ENCODE measurements at places on chromosomes 13 and 19.

GRCh38 chr13:36531746-36532486 lies 99.6 kb downstream of the CCNA1 start:
- no peak for DNase-seq

- no peak for DNase-seq
These were observed 3.6 kb downstream of the FOXO1 start for GRCh38 chr13:40662866-40663265.

DNA sequence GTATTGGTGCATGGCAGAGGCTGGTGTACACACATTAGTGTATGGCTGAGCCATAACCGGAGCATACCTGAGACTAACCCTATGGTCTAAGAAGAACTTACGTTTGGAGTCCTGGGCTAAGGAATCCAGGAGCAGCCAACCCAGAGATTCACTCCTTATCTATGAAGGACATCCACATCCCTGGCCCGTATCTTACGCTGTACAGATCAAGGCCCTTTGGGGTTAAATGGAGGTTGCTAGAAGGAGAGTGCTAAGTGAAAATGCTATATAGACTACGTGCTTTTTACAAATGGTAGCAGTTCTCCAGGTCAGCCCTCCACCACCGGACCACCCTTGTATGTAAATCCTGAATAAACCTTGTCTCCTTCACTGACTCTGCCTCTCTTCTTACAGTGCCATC lies 1.9 kb upstream of the SUGT1 start:
- DNase-seq = no peak

DNA sequence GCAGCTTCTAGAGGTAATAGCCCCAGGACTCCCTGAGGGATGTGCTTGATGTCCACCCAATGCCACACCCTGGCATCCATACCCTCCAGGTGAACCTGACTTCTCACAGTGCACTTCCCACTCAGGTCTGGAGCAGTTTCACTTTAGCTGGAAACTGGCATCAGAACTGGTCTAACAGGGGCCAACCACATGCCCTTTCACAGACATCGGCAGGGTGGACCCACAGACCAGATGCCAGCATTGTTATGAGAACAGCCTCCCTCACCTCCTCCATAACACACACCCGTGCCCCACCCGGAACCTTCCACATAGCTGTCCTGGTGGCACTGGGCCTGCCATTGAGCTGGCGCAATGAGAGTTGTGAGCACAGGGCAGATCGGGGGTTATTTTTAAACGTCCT lies 77.4 kb upstream of the GPR12 start:
- no peak for DNase-seq
